AG04450 (cell line): ENCODE measurements at places on chromosomes 3 and 15.

DNA sequence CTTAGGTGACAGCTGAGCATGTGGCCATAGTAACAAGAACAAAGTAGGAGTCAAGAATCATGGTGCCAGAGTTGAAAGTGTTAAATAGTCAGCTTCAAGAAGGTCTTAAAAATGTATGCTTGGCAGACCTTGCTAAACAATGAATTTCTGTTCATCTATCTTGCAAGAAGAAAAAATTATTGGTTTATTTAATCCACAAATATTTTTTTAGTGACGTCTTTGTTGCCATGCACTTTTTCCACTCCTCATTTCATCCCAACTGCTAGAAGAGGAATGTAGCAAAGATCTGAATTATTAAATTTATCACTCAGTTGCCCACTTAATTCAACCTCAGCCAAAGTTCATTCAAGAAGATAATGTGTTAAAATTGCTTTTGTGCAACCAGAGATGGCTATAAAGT is 3.2 kb upstream of the SLC4A7 start:
- DNase-seq, result no peak

DNA sequence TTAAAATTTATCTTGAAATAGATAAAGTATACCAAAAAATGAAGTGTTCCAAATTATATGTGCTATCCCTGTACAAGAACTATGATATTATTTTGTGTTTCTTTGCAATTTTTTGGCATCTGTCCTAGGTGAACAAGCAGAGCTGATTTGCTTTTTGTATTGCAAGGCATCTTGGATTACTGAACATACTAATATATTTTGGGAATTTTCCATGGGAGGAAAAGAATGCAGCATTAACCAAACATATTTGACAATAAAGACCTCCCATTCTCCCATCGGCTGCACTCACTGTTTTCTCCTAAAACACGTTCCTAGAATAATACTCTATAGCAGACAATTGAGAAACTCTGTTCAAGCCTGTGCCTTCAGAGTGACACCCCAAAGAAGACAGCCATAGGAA is 265.1 kb upstream of the ALCAM start:
- no peak for DNase-seq

- DNase-seq, result no peak
Measured at GRCh38 chr3:127620637-127621375, 8.2 kb upstream of the PODXL2 start.

DNA sequence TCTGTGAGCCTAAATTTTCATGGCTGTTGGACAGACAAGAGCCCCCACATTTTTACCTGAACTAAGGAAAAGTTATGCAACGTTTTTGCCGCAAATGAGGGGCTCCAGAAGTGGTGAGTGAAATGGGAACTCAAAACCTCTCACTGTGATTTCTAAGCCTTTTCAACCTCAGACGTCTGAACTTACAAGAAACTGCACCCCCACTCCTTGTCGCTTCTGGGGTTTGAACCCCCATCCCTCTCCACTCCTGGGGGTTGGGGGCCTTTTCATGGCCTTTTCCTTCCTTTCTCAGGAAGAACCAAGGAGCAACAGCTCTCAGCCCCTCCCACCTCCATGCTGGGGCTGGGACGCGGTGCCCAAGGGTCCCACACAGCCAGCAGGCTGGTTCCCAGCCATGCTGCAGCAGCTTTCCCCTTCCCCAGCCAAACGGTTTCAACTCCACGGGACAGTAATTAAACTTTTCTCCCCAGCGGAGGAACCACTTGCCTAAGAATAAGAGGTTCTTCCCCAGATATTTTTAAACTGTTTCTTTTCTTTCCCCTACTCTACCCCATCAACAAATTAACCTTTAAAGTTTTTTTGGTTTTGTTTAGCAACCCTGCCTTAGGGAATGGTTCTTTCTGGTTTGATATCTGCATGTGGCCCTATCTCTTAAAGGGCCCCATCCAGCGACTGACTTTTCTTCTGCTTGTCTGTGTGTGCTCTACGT is 387.6 kb upstream of the CBLB start:
- DNase-seq, result no peak

GRCh38 chr15:77545058-77545457 is 87.7 kb downstream of the LINGO1 start:
- DNase-seq, result no peak

GRCh38 chr15:43292375-43293078 is 25.8 kb upstream of the TGM5 start:
- DNase-seq, result peak; percentile 34

DNA sequence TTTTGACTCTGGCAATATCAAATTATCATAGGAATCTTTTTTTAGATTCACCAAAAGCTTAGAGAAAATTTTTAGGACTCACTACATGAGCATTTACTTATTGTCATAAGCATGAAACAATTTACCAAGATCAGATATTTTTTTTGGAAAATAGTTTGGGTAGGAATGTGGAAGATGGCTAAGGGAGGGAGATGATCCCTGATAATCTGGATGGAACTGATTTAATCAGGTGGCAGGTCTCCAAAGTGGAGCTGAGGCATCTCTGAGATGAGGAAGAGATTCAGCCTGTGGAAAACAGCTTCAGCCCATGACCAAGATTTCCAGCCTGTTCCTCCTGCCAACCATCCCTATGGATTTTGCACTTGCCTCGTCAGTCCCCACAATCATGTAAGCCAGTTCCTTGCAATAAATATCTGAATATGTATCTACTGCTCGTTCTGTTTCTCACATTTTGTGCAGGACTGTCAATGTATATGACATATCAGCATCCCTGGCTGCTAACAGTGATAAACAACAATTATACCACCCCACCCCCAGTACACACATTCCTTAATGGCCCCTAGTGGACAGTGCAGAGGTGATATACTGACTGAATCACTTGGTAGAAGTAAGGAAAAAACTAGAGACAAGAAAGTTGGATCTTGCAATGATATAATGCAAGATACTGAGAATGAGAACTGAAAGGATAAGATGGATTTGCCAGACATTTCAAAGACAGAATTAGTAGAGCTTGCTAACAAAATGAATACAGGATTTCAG is 183.8 kb downstream of the NEK10 start:
- DNase-seq, result no peak

GRCh38 chr3:76789237-76789636 is 250.7 kb upstream of the ROBO2 start:
- DNase-seq, result no peak

GRCh38 chr15:43187544-43188155 is 2.4 kb downstream of the CCNDBP1 start:
- peak; percentile 34 for DNase-seq

GRCh38 chr3:151878465-151878864 is 5.0 kb downstream of the SUCNR1 start:
- DNase-seq, result no peak

DNA sequence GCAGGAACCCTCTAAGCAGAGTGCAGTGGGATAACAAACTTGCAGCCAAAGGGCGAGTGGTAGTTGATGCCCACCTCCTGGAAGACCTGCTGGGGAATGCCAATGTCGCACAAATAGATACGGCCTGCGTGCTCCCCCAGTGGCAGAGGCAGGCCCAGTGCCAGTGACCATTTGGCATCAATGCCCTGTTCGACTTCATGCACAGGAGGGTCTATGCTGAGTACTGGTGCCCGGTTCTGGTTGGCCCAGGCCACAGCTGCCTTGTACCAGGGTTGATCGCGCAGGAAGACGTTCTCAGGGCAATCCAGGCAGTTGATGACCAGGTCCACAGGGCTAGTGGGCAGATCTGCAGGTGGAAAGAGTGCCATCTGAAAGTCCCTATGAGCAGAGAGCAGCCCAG is 17.0 kb downstream of the CLK3 start:
- no peak for DNase-seq
